AG10803 (cell line): ENCODE measurements at places on chromosomes 5 and 9.
A peak's percentile ranks its signal among the peaks of the same experiment; 100 is the strongest.

DNA sequence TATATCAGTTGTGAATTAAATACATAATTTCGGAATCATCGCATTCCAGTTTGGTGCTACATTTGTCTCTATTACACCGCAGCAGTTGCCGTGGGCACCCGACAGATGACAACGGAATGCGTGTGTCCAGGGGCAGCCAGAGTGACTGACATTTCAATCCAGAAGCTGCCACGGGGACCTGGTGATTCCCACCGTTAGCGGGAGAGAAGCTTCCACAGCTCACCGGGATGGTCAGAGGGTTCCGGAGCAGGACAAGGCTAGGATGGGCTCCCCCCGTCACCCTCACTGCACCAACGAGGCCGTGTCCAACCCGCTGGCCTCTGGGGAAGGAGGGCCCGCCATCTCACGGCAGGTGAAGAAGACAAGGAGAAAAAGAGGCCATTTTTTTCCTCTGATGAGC lies 86.8 kb downstream of the GTF3C4 start:
- no peak for DNase-seq

GRCh38 chr5:23994581-23995370 lies 487.4 kb downstream of the PRDM9 start:
- DNase-seq: no peak

GRCh38 chr9:129253803-129254381 lies 75.8 kb upstream of the IER5L start:
- no peak for DNase-seq

GRCh38 chr5:32790411-32790951 lies 79.4 kb downstream of the NPR3 start:
- DNase-seq: peak; percentile 94

DNA sequence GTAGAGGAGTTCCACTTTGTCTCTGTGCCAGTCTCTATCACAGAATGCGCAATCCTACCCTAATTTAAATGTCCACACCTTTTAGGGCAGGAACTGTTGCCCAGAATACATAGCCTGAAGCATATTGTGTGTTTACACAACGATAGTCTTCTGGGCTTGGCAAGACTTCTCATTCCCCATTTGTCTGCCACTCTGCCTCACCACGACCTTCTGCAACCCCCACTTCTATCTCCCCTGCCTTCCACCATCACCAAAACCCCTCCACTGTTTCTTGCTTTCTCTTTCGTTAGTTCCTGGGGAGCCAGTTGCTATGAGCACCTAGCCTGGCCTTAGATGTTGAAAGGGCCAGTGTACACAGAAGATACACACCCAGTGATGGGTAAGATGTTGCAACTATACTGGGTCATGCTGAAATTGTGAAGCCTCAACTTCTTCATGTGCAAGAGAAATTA lies 883 bp upstream of the RNF145 start:
- no peak for DNase-seq

DNA sequence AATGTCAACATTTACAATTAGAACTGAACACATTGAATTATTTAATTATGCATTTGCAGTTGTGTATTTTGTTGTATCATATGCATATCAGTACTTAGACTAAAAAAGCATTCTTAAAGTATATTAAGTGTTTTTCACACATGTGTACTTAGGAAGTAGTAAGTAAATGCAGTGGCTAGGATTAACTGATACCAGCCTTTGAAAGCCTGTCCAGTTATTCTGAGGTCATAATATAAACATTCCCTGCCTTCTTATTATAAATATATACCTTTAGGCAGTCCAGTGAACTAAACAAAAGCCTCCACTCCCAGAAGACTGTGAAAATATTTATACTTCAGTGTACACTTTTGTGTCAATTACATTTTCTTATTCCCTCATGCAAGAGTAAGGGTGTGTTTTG lies 83.8 kb downstream of the TLE4 start:
- DNase-seq: no peak

DNA sequence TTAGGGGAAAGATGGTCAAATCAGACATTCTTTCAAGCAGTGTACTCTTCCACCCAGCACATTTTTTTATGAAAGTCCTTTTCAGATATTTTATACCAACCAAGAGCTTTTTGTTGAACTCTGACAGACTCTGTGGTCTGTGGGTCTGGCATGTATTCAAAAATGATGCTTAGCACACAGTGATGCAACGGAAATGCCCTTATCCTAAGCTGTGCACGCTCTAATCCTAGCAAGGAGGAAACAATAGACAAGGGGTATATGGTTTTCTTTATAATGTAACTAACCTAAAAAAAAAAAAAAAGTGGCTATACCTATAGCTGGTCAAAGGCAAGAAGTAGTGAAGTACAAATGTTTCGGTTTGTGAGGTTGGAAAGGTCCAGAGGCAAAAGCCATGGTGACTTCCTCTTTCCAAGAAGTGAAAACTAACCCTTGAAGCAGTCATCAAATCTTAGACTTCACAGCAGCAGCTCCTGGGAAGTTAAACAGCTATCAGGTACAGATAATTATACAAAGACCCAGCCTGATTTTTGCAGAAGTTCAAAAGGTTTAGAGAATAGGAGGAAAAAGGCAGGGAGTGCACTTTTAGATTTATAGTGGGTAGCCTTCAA lies 82.5 kb downstream of the SEMA6A start:
- DNase-seq: peak; percentile 92

DNA sequence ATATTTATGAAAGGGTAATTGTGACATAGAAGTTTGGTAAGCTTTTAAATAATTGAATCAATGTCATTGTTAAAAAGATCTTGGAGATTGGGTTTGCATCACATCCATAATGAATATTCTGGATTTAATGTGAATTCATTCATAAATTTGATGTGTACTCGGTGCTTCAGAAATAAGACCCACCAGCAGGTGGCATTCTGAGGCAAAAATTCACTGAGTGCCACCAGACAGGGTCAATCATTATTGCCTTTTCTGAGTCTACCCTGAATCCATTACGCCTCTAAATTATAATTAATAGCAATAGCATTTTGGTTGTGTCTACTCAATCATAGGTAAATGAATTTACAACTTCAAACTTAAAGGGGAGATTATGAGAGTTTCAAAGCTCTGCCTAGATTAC lies 1.0 kb downstream of the TRPC7 start:
- no peak for DNase-seq
